ENCODE measurements at places on chromosomes 12 and 14.

GRCh38 chr14:58663494-58664111, 25.8 kb downstream of the DACT1 start:
- no peak for DNase-seq

- DNase-seq, result no peak
These were observed 1.6 kb downstream of the TMEM229B start for GRCh38 chr14:67486890-67487289.

- no peak for DNase-seq
These were observed 27.0 kb downstream of the SERPINA3 start for GRCh38 chr14:94638961-94639817.

GRCh38 chr14:95047754-95048153, 109.6 kb downstream of the DICER1 start:
- DNase-seq, result no peak

- DNase-seq, result no peak
These were observed 27.8 kb upstream of the GLIPR1 start for GRCh38 chr12:75452675-75453330.

DNA sequence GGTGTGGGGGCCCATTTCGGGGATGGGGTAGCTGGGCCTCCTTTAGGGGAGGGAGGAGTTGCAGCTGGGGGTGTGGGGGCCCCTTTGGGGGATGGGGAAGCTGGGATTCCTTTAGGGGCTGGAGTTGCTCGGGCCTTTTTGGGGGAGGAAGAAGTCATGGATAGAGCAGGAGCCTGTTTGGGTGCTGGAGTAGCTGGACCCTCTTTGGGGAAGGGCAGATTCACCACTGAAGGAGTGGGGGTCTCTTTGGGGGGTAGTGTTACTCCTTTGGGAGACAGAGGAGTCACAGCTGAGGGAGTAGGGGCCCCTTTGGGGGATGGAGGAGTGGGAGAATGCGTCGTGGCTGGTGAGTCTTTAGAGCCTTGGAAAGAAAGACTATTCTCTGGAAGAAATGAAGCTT, 6.5 kb downstream of the NACA start:
- no peak for DNase-seq

DNA sequence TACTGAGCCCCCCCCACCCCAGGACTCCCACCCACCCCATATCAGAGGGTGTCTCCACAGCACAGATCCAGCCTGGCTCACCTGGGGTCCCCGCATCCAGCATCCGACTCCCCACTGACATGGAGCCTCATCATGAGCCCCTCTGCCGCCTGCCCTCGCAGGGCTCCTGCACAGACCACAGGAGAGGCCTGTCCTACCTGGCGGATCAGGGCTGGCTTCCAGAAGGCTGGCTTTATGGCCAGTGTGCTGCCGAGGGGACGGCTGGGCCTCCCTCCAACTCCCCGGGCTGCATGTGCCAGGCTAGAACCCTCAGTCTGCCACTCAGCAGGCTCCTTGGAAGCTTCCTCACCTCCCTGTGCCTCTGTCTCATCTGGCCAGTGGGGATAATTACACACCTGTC, 119.0 kb downstream of the RFLNA start:
- no peak for DNase-seq

GRCh38 chr14:61269321-61270083, 11.6 kb downstream of the TMEM30B start:
- peak; percentile 65 for DNase-seq

DNA sequence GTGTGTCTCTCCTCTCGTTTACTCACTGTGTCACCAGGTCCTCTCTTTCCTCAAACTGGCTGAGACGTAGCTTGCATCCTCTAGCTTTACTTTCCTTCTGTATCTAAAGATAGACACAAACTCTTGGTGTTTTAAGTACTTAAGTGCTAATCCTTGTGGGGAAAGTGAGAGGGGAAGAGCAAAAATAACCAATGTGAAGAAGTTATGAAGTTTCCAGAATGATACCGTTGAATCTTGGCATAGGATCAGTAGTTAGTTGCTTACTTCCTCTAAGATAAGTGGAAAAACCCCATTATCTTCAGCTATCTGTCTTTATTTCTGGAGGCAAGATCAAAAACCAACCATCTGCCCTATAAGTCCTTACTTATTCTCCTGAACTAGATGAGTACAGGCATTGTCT, 10.6 kb downstream of the FAR2 start:
- no peak for DNase-seq

- DNase-seq, result no peak
These were observed 232.2 kb downstream of the C12orf50 start for GRCh38 chr12:87796961-87797516.

GRCh38 chr14:28780843-28781820, 14.5 kb downstream of the FOXG1 start:
- no peak for DNase-seq

GRCh38 chr12:102896067-102896466, 21.0 kb downstream of the PAH start:
- no peak for DNase-seq
